ENCODE measurements at places on chromosomes 6 and 20.

GRCh38 chr6:56756219-56756789 lies 113.6 kb upstream of the DST start:
- DNase-seq: no peak

DNA sequence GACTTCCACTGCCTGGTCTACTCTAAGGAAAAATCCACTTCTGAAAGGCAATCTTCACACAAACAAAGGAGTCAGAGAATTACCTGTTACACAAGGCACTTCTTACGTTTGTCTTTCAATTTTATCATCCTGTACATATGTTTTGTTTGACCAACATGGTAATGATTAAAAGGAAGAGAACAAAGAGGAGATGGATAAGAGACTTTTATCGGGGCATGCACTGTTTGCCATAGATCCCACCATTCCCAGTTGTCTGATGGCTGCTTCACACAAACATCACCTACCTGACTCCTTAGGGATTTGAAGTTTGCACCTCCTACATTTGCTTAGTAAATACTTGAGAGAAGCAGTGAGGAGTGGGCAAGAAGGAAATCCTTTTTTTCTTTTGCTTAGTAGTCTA lies 87.1 kb downstream of the BFSP1 start:
- no peak for DNase-seq

DNA sequence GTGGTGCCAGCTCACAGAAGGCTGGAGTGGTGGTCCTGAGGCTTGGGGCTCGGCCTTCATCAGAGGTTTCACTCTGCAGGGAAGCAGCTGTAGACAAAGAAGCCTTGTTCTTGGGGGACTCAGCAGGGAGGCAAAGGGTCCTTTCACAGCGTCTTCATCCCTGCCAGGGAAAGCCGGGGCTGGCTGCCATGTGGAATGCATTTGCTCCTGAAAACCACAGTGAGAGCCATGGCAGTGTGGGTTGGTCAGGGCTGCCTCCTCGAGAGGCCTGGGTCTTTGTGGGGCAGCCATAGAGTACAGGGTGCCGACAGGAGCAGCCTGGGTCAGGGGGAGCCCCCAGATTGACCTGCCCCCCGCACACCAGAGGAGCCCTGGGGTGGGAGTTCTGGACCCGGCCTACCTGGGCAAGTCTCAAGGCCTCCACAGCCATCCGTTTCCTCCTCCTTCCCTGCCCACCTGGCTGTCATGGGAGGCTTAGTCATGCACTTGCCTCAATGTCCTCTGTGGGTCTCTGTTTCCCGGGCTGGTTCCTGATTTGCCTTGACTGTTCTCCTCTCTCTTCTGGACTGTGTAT lies 144.0 kb downstream of the CDC5L start:
- no peak for DNase-seq

- no peak for DNase-seq
These were observed 29.8 kb downstream of the ADGRG6 start for GRCh38 chr6:142331601-142332000.

DNA sequence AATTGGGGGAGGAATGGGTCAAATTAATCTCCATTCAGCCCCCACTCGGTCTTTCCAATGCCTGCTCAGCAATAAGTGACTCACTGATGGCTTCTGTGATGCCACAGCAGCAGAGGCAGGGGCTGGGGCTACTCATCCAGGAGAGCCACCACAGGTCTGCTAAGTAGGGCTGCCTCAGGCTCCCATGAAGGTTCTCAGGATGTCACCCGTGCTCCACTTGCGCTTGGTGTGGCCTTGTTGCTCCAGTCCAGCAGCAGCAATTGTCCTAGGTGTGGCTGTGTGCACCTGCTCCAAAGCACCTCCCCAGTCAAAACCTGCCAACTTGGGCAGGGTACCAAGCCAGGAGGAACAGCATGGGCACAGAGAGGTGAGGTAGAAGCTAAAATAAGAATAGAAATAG lies 627 bp upstream of the LY6G6C start:
- no peak for DNase-seq

- no peak for DNase-seq
These were observed 801.0 kb upstream of the CITED2 start for GRCh38 chr6:140175486-140175885.

- DNase-seq: no peak
These were observed 9.0 kb upstream of the LOC128125822 start for GRCh38 chr6:63563235-63563634.
